ENCODE measurements at places on chromosomes 16 and 17.

DNA sequence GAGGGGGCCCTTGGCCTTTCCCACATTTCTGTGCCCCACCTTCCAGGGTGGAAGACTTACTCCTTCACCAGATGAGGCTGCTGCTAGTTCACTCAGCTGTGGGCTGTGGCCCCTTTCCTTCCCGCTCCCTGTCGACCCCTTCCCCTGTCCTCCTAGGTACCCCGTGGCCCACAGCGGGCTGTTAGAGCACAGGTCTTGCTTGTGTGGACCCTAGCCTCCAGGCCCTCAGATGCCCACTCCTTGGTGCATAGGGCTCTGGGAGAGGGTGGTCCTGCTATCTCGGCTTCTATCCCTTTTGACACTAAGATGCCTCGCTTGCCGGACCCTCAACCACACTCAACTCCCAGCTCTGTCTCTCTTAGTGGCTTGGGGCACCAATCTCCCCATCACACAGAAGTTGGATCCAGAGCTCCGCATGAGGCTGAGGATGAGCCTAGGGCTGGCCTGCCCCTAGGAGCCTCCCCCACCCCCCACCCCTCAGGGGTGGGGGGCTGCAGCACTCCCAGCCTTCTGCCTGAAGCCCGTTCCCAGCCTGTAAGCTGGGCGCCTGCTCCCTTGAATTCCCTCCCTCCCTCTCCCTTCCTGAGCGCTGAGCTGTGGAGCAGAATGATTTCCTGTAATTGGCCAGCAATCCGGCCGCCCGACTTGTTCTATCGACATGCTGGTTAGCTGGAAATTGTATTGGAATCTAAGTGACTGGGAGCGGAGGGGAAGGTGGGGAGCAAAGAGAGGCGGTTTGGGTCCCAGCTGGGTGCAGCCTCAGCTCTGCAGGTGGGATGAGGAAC is 30.9 kb downstream of the DCAKD start:
- DNase-seq, result peak; percentile 76

GRCh38 chr16:643050-643368 is 1.4 kb downstream of the MCRIP2 start:
- no peak for DNase-seq

GRCh38 chr16:1789643-1790045 is 3.9 kb downstream of the IGFALS start:
- peak; percentile 58 for DNase-seq

DNA sequence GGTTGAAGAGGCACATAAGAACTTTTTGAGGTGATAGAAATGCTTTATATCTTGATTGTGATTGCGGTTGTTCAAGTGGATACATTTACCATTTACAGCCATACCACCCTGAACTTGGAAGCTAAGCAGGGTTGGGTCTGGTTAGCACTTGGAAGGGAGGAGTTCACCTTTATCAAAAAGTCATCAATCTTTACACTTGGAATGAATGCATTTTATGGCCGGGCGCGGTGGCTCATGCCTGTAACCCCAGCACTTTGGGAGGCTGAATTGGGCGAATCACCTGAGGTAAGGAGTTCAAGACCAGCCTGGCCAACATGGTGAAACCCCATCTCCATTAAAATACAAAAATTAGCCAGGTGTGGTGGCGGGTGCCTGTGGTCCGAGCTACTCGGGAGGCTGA is 9.5 kb upstream of the GJD3 start:
- no peak for DNase-seq

- no peak for DNase-seq
Measured at GRCh38 chr17:69363488-69364210, 36.7 kb upstream of the ABCA5 start.

- DNase-seq, result no peak
Measured at GRCh38 chr16:65409510-65409909, 287.6 kb upstream of the CDH11 start.

Measured in sigmoid colon (tissue), 7 donors.